ENCODE measurements at places on chromosomes 5 and 9.

DNA sequence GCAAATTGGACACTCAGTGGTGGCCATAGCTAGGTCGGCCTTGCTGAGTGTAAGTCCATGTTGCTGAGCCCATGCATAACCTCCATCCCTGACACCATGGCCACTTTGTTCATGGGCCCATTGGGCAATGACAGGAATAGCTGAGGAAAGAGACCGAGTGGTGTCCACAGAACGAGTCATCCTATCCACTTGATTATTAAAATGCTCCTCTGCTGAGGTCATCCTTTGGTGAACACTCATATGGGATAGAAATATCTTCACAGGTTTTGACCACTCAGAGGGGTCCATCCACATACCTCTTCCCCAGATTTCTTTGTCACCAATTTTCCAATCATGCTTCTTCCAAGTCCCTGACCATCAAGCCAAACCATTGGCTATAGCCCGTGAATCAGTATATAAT, 63.6 kb downstream of the PPIC start:
- no peak for DNase-seq

DNA sequence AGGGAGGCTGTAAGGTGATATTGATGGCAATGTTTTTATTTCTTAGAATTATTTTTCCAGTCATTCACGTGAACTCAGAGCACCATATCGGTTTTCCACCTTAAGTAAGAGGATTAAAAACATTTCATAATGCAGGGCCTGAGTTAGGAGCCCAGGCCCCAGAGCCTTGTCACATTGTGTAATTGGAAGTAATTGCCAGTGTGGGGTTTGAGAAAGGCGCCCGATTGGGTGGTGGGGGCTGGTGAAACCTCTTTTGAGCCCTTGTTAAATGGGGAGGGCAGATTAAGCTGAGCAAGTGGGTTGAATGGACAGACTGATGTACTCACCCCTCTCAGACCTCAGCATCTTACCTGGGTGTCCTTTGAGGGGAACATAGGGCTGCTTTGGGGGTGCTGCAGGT, 116.7 kb upstream of the PITX1 start:
- DNase-seq: no peak

DNA sequence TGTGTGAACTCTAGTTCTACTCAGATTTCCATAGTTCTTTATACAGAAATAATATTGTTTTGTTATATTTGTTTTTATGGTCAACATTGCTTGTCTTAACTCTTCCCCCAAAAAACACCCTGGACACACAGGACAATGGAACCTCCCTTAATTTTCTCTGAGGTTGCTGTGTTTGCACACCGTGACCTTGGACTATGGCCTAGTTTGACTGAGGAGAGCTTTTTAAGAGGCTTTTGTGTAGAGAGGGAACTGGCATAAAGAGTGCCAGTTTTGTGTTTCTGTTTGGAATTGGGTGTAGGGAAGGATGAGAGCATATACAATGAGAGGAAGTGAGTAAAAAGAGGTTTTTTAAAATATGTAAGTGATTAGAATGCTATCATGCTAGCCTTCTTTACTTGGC, 101.1 kb upstream of the MEF2C start:
- DNase-seq: no peak

- no peak for DNase-seq
Observed at GRCh38 chr9:124030969-124031451, 19.4 kb downstream of the LHX2 start.

DNA sequence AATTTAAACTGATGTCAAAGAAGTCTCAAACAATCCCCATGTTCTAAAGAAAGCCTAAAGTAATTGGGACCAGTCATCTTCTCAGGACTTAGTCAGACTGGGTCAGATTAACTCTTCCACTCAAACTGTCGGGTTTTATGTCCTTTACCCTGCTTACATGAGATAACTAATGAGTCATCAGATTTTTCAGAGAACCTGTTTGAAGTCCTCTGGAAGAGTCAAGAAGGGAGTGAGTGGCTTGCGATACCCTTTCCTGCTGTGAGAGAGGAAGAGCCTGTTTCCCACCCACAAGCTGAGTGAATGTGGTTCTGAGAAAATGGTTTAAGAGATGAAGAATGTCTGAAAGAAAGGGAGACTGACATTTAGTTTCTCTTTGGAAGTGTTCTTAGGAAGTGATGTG, 1866.7 kb upstream of the C9orf72 start:
- no peak for DNase-seq

DNA sequence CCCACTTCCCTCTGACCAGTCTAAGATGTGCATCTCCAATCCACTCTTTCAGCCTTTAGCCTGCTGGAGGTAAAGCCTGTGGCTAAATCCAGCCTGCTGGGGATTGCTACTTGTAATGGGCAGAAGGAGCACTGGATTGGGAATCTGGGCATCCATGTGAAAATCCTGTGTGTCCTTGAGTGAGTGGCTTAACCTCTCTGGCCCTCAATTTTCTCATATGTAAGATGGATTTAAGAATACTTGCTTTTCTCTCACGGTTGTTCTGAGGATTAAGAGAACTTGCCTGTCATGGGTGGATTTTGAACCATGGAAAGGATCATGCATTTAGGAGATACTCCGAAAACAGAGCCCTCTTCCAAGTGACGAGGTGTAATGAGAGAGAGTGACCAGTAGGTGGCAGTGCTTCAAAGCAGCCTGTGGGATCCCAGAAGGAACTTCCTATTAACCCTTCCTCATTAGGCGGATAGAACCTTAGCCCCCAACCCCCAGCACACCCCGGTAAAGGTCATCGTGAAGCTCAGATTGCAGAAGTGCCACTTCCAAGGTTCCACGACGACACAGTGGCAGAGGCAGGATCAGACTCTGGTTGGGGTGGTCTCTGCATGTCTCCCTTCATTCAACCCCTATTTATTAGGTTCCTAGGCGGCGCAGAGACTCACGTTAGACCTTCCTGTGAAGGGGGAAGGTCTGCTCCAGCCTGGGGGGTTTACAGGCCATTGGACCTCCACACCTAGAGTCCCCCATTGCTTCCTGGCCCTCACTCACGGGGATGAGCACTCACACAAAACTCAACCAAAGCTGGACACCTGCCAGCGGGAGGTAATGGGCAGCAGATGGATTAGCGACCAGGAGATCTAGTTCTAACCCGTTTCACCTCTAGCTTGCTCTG, 68.7 kb upstream of the ZNF618 start:
- DNase-seq: no peak

GRCh38 chr9:129133082-129133481, 21.9 kb downstream of the PTPA start:
- no peak for DNase-seq

DNA sequence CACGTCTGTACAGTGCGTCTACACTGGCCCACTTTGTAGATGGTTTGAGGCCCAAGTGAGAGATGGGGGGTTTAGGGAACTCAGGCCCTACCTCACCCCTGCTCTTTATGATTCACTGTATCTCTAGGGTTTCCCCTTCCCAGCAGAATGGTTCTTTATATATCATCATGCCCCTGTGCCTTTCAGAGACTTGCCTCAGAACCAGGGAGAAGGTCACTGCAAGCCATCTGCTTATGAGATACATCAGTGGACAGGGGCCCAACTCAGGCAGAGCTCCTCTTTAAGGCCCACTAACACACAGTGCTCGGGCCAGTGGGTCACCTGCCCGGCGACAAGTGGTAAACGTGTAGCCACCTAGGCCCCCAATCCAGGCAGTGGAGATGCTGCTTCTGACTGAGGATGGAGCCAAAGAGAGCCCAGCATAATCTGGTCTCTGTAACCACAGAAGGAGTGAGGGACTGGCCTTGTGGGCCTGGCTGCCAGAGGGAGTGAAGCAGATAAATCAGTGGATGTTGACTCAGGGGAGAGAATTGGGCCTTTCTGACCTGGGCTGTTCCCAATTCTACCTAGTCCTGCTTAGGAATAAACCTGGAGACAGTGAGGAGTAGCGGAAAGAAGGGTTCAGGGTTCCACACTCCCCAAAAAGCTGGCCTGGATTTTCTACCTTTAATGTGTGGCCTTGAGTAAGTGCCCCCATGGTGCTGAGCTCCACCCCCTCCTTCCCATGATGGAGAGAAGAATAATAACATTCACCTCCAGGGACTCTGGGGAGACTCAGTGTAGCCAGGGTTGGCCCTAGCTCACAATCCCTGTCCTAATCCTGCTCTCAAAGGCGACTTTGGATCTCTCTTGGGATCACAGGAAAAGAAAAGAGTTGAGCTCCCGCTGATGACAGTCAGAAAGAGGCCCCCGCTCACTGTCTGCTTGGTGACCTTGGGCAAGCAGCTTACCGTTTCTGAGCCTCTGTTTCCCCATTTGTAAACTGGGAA, 2.8 kb upstream of the DUSP1 start:
- DNase-seq: no peak

DNA sequence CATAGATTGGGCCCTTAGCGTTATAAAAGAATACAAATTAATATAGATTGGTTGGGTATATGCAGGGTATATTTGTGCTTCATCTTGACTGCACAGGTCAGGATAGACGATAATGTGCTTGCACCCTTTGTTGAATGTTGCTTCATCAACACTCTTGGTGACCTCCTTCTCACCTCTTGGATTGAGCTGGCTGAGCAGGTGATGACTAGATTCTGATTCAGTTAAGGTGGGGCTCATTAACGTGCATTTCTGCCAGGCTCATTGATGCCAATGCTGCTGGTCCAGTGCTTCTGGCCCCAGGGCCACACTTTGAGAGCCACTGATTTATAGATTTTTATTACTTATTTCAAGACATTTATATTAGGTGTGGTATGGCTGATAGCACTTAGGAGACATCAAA, 27.7 kb downstream of the PCSK5 start:
- DNase-seq: no peak

- DNase-seq: no peak
Observed at GRCh38 chr9:127777368-127777980, 992 bp downstream of the SH2D3C start.

DNA sequence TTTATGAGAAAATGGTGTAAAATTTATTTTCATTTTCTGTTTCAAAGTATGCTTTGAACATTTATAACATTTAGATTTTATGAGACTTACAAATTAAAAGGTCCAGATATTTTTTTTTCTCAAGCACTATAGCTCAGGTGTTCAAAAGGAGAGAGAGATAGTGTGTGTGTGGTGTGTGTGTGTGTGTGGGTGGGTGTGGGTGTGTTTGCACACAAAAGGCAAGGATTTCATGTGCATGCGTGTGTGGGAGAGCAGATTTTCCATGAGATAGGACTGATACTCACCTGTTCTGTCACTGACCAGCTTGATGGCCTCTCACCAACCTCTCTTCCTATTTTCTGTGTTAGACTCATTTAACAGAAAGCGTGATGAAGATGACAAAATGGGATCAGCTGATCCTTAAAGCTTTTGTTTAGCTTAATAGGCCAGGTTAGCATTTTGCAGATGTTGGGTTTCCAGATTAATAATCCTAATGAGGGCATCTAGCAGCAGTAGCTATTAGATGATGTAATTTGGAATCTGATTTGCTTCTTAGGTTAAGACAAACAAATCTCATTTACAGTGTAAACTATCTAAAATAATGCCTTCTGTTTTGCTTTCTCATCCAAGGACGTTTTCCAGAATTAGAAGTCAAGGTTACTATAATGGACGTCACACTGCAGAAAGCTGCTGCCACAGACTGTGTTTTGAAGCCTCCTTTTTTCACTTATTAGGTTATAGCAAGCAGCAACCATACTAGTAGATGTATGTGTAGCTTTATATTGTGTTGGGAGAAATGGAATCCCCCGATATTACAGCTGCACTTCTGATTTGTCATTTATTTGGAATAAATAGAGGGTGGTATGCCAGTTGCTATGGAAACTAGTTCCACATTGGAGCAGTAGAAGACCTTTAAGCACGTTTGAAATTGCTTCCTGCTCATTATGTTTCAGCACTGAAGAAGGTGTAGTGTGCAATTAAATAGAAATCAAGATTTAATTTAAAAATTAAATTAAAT, 355.6 kb downstream of the TAF11L14 start:
- DNase-seq: no peak

GRCh38 chr9:98563212-98563907, 145.4 kb downstream of the GABBR2 start:
- DNase-seq: no peak

All from stimulated activated CD4-positive, alpha-beta T cell treated with anti-CD3 and anti-CD28 coated beads, Interleukin-15, amount 100 ng/mL, for 1 hour (primary cell).